ENCODE measurements at places on chromosomes 12 and 14.

DNA sequence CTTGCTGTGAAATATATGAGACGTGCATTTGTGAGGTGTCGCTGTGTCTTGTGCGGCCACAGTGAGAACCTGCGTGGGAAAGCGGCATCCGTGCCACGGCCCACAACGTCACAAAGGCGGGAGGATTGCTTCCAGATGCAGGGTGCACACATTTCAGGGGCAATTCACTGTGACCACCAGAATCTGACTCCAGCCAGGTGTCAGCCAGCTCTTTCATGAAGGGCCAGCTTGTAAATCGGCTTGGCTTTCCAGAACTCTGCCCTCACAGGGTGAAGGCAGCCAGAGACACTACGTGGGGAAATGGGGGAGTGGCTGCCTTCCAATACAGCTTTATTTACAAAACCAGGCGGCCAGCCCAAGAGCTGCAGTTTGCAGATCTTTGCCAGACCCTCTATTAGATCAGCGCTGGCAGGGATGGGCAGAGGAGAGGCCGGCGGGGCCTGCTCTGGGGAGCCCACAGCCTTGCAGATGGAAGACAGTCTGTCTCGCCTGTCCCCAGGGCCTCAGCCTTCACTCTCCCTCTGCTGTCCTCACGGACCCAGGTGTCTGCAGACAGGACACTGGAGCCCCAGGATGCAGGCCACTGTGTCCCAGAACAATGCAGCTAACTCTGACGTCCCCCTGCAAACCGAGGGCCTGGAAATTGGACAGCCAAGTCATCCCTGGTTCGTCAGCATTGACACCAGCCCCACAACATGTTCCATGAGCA, 53.5 kb downstream of the ADGRD1 start:
- DNase-seq = no peak

DNA sequence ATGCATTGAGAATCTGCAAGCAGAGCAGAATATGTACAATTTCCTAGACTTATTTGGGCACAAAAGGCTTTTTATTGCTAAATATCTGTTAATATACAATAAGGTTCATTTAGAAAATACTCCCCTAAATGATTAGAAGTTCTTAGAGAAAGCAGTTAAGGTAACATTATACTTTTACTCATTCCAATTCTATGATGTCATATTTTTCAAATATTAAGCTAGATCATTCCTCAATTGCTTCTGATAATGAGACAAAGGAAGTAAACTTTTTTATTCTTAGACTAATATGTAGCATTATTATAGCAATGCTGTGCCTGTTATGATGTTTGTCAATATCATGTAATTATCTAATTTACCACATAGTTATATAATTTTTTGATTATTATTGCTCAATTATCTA, 447.0 kb downstream of the SLC16A7 start:
- no peak for DNase-seq

DNA sequence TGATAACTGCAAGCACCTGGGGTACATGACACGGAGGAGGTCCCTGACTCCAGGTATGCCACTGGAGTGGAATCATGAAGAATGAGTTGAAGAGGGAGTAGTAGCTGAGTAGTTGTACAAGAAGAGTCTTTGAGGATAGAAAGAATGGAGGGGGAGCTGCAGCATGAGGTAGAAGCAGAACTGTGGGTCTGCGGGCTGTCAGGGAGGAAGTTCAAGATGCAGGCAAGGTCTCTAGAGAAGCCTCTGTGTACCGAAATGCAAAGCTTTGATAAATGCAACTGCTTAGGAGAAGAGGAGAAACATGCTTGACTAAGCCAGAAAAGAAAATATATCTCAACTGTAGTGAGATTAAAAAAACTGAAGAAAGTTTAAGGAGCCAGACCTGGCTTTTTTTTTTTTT, 91.5 kb downstream of the CPNE8 start:
- DNase-seq = no peak

DNA sequence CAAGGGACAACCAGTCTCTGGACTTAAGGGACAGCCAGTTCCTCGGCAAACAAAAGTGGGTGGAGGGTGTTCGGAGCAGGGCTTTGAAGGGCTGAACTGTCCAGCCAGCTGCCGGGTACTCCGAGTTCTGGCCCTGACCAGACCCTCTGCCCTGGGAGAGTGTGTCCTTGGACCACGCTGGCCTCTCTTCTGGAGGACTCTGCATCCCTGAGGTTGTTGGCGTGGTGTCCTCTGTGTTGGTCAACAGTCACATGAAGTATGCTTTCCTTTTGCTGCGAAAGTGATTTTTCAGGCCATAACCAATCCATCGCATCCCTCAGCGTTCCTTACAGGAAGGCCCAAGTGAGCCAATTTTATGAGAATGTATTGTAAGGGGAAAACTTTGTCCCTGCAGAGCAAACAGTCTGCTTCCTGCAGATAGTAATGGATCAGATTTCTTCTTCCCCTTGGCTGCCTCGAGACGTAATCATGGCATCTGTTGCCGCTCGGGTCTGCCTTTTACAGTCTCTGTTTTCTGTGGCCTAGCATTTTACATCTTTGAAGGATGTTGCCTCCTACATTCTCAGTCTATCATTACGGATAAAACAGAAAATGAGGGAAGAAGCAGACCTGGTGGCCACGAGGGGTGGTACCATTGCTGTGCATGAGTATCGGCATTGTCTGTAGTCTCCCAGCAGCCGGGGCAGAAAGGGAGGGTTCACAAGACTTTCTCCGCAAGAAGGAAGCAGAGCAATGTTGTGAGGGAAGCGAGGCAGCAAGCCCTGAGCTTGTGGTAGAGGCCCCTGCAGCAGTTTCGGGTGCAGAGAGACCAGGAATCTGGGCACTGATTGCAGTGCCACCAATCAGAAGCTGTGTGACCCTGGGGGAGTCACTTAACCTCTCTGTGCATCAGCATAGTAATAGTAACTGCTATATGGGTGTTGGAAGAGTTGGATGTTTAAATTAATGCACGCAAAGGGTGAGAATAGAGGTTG, 47.4 kb downstream of the SMIM41 start:
- DNase-seq = no peak

- DNase-seq = no peak
These were observed 120.9 kb upstream of the BCL2L14 start for GRCh38 chr12:11949738-11950411.

GRCh38 chr14:49058511-49058910, 527.7 kb downstream of the RPS29 start:
- DNase-seq = no peak

DNA sequence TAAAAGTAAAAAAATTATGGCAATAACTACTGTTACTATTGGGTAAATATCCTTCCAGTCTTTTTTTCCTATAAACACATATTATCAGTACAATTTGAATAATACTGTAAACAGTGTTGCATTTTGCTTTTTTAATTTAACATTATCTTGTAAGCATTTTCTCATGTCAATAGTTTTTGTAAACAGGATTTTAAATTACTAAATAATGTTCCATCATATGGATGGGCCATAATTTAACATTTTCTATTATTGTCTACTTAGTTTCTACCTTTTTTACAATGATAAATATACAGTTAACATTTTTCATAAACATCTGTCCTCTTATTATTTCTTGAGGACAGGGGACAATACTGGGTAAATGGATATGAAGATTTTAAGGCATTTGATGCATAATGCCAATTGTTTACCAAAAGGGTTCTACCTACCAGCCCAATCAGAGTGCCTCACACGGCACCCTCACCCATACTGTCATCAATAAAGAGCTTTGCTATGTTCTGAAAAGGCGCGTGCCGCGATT, 759 bp upstream of the ACVR1B start:
- no peak for DNase-seq

DNA sequence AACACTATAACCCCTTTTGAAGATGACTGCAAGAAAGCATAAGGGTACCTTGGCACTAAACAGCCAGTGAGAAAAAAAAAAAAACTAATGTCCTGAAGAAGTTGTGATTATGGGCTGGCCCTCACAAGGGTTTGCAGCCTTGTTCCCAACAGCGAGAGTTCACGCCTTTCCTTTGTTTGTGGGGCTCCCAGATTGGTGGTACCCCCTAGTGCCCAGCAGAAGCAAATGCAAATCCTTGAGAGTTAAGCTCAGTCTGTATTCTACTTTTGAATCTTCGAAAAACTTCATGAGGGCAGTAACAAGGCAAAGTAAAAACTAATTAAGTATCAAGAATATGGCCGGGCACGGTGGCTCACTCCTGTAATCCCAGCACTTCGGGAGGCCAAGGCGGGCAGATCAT, 238.9 kb upstream of the LMO3 start:
- DNase-seq = no peak

GRCh38 chr12:18919871-18920511, 182.1 kb downstream of the CAPZA3 start:
- no peak for DNase-seq

DNA sequence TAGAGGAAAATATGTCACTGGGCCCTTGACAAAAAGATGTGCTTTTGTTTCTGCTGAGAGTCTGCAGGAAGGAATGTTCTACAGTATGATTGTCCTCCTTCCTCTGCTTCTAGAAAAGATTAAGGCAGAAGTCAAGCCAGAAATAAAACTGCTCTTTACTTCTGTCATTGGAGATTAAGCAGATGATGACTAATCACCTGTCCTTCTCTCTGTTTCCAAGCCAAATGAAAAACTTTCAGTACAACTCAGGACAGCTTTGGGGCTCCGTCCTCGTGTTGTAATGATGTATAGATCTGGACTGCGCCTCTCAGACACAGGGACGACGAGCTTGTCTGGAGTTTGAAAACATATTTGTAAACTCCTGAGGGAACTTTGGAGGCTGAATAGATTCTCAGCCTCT, 159.3 kb downstream of the DYRK2 start:
- no peak for DNase-seq

GRCh38 chr14:74459976-74460375, 33.1 kb downstream of the NPC2 start:
- no peak for DNase-seq

DNA sequence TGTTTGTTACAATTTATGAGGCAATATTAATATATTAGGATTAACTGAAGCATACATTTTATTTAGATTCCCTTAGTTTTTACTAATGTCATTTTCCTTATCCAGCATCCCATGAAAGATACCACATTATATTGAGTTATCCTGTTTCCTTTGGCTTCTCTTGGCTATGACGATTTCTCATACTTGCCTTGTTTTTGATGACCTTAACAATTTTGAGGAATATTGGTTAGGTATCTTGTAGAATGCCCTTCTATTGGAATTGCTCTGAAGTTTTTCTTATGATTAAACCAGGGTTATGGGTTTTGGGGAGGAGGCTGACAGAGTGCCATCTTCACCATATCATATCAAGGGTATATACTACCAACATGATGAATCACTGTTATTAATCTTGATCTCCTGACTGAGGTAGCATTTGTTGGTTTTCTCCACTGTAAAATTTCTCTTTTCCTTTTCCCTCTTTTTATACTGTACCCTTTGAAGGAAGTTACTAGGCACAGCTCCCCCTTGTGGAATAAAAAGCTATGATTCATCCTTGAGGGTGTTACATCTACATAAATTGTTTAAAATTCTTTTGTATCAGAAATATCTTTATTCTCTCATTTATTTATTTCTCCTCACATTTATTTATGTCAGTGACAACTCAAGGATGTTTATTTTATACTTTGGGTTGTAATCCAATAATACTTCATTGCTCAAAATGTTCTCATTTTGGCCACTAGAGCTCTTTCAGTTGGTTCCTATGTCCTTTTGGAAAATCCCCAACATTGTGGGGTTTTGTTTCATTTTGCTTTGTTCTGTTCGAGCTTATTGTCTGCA, 239.0 kb downstream of the SLC16A7 start:
- DNase-seq = no peak

DNA sequence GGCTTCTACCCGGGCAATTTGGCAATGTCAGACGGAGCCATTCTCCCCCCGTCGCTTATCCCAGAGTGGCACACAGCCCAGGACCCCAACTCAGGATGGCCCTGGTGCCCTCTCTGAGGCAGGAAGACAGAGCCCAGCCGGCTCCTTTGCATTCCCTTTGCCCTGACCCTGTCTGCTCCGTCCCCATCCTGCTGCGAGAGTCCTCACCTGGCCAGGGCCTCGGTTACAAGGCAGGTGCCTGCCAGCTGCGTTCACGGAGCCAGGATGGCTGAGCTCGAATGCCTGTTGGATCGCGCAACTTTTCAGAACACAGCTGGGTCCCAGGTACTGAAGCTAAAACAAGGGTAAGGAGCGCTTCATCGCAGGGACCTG, 18.6 kb downstream of the LRTM2 start:
- DNase-seq = no peak

- no peak for DNase-seq
These were observed 51.8 kb upstream of the JDP2 start for GRCh38 chr14:75375983-75376382.

- DNase-seq = no peak
These were observed 136.2 kb downstream of the MYRFL start for GRCh38 chr12:69961246-69961645.

DNA sequence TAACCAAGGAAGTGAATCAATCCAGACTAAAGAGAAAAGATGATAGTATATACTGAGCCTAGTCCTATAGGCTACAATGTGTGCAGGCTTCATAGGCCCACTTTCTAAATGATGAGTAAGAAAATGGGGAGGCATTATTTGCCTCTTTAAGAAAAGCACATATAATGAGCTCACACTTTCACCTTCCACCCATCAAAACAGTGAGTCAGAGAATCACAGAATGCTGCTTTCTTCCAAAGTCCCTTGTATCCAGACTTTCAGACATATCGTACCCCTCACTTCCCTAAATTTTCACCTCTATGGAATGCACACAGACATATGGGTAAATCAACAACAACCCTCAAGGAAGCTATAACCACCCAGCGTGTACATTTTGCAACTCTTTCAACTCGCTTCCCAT, 286.4 kb upstream of the PRKD1 start:
- DNase-seq = no peak

DNA sequence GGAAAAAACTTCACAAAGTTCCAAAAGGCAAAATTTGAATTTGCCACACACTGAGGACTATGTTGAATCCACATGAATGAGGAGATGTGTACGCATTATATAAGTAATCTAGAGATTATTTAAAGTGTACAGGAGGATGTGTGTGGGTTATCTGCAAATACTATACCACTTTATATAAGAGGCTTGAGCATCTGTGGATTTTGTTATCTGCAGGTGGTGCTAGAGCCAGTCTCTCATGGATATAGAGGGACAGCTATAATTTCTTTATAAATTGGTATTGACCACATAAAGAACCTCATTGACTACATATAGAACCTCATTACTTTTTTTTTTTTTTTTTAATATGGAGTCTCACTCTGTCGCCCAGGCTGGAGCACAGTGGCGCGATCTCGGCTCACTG, 32.2 kb upstream of the RXYLT1 start:
- no peak for DNase-seq

DNA sequence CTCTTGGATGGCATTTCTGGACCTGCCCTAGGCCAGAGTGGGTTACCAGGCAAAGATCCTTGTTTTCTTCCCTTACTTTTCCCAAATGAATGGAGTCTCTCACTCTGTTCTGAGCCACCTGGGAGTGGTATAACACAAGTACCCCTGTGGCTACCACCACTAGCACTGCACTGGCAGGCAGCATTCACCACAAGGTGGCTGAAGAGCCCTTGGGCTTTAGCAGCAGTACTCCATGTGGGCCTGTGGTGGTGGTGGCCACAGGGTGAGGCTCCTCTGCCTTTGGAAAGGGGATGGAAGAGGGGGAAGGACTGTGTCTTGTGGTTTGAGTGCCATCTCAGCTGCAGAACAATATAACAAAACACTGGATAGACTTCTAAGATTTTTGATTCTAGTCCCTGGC, 38.1 kb upstream of the LMNTD1 start:
- no peak for DNase-seq

- no peak for DNase-seq
These were observed 94.2 kb upstream of the TBX5 start for GRCh38 chr12:114500131-114500530.

- no peak for DNase-seq
These were observed 3.1 kb downstream of the MON2 start for GRCh38 chr12:62469704-62470103.

- no peak for DNase-seq
These were observed 85.3 kb upstream of the KCNA1 start for GRCh38 chr12:4824380-4824779.

- DNase-seq = peak; percentile 72
These were observed 13.7 kb downstream of the PGF start for GRCh38 chr14:74941676-74942097.
